ENCODE measurements at places on chromosomes 7 and 10.
A peak's percentile ranks its signal among the peaks of the same experiment; 100 is the strongest.

GRCh38 chr10:10346390-10347150 is 671.1 kb upstream of the CELF2 start:
- no peak for DNase-seq
- no peaks in the 10 kb centered on the region for H3K36me3 ChIP-seq
- no peaks in the 10 kb centered on the region for H3K27me3 ChIP-seq
- no peaks in the 10 kb centered on the region for H3K4me1 ChIP-seq

DNA sequence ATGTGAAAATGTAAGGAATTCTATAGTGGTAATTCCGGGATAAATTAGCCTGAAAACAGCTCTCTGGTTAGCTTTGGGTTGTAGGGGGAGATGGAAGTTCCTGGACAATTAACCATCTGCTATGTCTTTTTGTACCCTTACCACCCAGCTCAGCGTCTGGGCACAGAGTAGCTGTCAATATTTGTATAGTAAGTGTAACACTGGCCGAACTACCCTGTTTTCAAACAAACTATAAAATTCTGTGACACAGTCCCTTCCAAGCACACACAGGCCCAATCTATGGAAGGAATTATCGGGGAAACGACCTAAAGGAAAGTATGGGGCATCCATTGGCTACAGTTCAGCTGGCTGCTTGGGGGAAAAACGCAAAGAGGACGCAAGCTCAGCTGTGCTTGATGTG is 869 bp upstream of the LHFPL3 start:
- no peak overlapping the region for H3K4me3 ChIP-seq
- no peaks in the 10 kb centered on the region for H3K36me3 ChIP-seq
- no peak overlapping the region for H3K27ac ChIP-seq
- no peak for DNase-seq

DNA sequence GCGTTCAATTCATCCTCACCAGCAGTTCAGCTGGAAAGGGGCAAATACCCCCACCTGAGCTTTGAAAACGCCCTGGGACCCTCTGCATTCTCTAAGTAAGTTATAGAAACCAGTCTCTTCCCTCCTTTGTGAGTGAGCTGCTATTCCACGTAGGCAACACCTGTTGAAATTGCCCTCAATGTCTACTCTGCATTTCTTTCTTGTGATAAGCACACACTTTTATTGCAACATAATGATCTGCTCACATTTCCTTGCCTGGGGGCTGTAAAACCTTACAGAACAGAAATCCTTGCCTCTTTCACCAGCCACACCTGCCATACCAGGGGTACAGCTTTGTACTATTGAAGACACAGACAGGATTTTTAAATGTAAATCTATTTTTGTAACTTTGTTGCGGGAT is 155.8 kb upstream of the LANCL2 start:
- no peaks in the 10 kb centered on the region for H3K27me3 ChIP-seq
- H3K4me1 ChIP-seq: peaks cover 5% of the 10 kb centered on the region
- peaks cover 16% of the 10 kb centered on the region for H3K36me3 ChIP-seq
- H3K4me3 ChIP-seq: no peak overlapping the region
- no peak overlapping the region for H3K27ac ChIP-seq

DNA sequence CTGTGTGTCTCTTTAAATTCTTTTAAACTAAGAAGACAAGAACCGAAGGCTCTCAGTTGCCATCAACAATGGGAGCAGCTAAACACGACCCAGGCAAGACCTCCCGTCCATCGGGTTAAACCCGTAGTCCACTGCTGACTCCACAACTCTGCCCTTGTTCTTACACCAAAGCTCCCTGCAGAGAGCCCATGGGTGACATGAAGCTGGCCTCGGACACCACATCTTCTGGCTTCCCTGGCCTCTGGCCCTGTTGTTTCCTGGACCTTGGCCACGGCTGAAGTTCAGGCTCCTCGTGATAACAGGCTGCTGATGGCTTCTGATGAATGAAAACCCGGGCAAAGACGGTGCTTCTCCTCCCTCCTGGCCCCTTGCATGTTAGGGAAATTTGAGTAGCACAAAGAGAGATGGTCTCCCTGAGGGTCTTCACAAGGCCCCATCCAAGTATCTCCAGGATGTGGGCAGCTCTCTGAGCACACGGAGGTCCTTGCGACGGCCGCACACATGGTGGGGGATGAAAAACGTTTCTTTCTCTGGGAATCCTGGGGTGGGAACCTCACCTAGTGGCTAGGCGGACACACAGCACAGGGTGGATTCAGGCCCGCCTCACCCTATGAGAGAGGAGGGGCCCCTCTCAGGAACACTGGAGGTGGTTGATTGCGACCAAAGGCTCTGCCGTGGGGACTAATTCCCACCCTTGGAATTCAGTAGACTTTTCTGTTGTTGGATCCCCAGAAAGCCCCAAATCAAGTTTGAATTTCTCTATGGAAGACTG is 271.1 kb downstream of the ADARB2 start:
- H3K27me3 ChIP-seq: no peaks in the 10 kb centered on the region
- H3K36me3 ChIP-seq: no peaks in the 10 kb centered on the region
- H3K4me3 ChIP-seq: no peak overlapping the region
- DNase-seq: no peak
- H3K27ac ChIP-seq: no peak overlapping the region
- H3K4me1 ChIP-seq: peaks cover 2% of the 10 kb centered on the region

- no peak for DNase-seq
- no peaks in the 10 kb centered on the region for H3K27me3 ChIP-seq
- H3K36me3 ChIP-seq: no peaks in the 10 kb centered on the region
- no peak overlapping the region for H3K4me3 ChIP-seq
- H3K27ac ChIP-seq: peak overlapping the region; percentile 34
Observed at GRCh38 chr7:53094827-53095226, 59.4 kb downstream of the POM121L12 start.

GRCh38 chr7:127828843-127829500 is 177.0 kb downstream of the SND1 start:
- no peaks in the 10 kb centered on the region for H3K4me1 ChIP-seq
- no peak overlapping the region for H3K4me3 ChIP-seq
- DNase-seq: no peak
- no peak overlapping the region for H3K27ac ChIP-seq
- no peaks in the 10 kb centered on the region for H3K27me3 ChIP-seq
- no peaks in the 10 kb centered on the region for H3K36me3 ChIP-seq

GRCh38 chr7:26397796-26398426 is 106.2 kb downstream of the SNX10 start:
- no peaks in the 10 kb centered on the region for H3K36me3 ChIP-seq
- H3K27ac ChIP-seq: no peak overlapping the region
- no peak for DNase-seq
- H3K4me1 ChIP-seq: peaks cover 7% of the 10 kb centered on the region
- H3K27me3 ChIP-seq: no peaks in the 10 kb centered on the region

DNA sequence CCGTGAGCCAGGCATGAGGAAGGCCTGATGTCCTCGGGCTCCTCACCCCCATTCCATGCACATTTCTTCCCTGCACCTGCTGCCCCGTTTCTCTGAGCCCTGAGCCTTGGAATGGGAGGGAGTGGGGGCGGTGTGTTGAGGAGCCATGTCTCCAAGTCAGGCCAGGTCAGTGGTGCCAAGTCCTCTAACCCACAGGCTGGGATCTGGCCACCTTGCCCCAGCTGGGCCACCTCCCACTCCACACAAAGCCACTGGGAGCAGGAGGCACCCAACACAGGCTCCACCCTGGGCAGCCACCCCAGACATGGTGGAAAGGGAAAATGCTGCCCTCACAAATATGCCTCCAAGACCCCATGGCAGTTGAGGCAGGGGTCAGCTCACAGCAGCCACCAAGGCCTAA is 27.7 kb downstream of the ZCCHC24 start:
- peaks cover 6% of the 10 kb centered on the region for H3K4me1 ChIP-seq
- H3K27me3 ChIP-seq: no peaks in the 10 kb centered on the region
- no peaks in the 10 kb centered on the region for H3K36me3 ChIP-seq
- H3K27ac ChIP-seq: no peak overlapping the region
- no peak overlapping the region for H3K4me3 ChIP-seq
- DNase-seq: no peak

GRCh38 chr7:106001886-106002285 is 38.8 kb downstream of the CDHR3 start:
- no peaks in the 10 kb centered on the region for H3K36me3 ChIP-seq
- no peaks in the 10 kb centered on the region for H3K4me1 ChIP-seq
- H3K4me3 ChIP-seq: no peak overlapping the region
- no peaks in the 10 kb centered on the region for H3K27me3 ChIP-seq
- H3K27ac ChIP-seq: no peak overlapping the region

GRCh38 chr10:93826355-93826754 is 67.4 kb upstream of the SLC35G1 start:
- no peaks in the 10 kb centered on the region for H3K4me1 ChIP-seq
- H3K36me3 ChIP-seq: no peaks in the 10 kb centered on the region
- no peaks in the 10 kb centered on the region for H3K27me3 ChIP-seq
- DNase-seq: no peak
- H3K4me3 ChIP-seq: no peak overlapping the region

GRCh38 chr7:70072220-70072619 is 473.9 kb downstream of the AUTS2 start:
- H3K4me3 ChIP-seq: no peak overlapping the region
- DNase-seq: no peak
- H3K27me3 ChIP-seq: no peaks in the 10 kb centered on the region
- H3K27ac ChIP-seq: no peak overlapping the region
- H3K4me1 ChIP-seq: no peaks in the 10 kb centered on the region
- no peaks in the 10 kb centered on the region for H3K36me3 ChIP-seq

DNA sequence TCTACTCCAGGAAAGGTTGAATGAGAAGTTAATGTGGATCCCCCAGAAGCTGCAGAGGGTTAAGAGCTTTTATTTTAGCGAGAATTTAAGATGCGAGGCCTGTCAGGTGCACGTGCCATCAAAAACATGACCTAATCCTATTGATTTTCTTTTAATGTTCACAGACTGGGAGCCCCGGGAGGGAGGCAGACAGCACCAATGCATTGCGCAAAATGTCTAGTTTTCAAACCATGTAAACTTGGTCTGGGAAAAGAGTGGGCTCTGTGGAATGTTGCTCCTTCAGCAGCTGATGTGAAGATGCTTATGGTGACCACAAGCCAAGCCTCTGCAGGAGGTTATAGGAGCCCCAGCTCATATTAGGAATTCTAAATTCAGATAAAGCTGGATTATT is 172.0 kb upstream of the ITGB1 start:
- no peaks in the 10 kb centered on the region for H3K36me3 ChIP-seq
- H3K4me1 ChIP-seq: peaks cover 2% of the 10 kb centered on the region
- no peak overlapping the region for H3K4me3 ChIP-seq
- H3K27ac ChIP-seq: no peak overlapping the region

Data from trophoblast cell (in vitro differentiated cells and primary cell).